ENCODE measurements at places on chromosomes 5 and 9.
A peak's percentile ranks its signal among the peaks of the same experiment; 100 is the strongest.

GRCh38 chr5:36150676-36151433 lies 832 bp downstream of the LMBRD2 start:
- peak; percentile 63 for DNase-seq

GRCh38 chr9:137126786-137127185 lies 12.2 kb upstream of the GRIN1 start:
- no peak for DNase-seq

GRCh38 chr9:31908891-31909480 lies 475.5 kb upstream of the ACO1 start:
- DNase-seq: no peak

- no peak for DNase-seq
Observed at GRCh38 chr5:92653730-92654461, 927.1 kb downstream of the NR2F1-AS1 start.

- DNase-seq: no peak
Observed at GRCh38 chr9:76180541-76180940, 213.7 kb downstream of the RFK start.

DNA sequence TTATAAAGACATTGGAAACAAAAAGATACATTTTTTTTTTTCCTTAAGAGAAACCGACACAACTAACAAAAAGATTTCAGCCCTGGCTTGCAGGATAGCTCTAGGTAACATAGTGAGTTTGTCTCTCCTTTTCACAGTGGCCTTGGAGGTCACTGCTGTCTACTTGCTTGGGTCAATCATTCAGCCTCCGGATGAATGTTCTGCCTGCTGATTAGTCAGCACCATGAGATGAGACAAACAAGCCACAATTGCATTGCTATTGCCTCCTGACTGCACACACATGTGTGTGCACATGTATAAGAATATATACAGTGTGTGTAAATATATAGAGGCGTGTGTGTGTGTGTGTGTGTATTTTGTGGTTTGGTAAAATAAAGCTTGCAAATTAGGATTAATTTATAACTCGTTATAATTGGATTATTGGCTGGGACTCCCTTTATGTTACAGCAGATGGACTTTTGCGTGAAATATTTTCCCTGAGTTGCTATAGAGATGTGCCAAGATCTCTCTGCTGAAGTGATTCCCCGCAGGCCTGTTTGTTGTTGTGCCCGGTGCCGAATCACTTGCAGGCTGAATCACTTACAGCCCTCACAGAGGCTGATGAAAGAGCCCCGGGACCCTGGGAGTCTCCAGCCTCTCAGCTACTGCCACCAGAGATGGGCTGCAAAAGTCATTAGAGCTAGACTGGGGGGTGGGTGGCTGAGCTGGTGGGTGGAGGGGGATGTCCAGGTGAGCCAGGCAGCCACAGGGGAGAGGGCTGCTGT lies 161.2 kb downstream of the FGF18 start:
- no peak for DNase-seq

DNA sequence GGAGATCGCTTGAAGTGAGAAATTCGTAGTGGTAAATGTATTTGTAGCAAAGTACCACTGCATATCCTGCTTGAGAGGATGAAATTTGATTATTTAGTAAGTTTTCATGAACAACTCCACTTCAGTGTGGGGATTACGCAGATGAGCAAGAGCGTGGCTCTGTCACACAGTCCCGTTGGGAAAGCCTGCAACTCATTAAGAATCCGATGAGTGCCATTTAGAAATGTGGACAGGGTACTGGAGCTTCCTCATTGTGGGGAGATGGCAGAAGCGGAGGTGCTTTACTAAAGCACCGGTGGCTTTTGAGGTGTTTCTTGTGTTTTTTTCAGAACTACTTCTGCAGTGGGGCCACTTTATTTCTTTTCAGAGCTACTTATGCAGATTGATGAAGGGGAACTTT lies 1.4 kb downstream of the TJP2 start:
- no peak for DNase-seq
